SHP77 treated with DMSO at 0.1 percent for 48 hours (cell line): ENCODE measurements at places on chromosomes 4 and X.

DNA sequence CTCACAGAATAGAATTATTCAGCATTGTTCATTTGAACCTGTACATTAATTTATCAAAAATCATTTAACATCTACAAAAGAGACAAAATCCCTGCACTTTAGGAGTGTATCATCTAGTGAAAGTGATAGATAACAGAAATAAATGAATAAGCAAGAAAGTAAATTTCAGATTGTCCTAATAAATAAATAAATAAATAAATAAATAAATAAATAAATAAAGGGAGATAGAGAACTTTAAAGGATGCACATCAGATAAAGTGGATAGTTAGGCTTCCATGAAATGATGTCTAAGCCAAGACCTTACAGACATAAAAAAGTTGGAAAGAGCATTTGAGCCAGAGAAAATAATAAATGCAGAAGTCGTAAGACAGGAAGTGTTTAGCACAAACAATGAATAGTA, 444.7 kb downstream of the CFAP47 start:
- DNase-seq: no peak

DNA sequence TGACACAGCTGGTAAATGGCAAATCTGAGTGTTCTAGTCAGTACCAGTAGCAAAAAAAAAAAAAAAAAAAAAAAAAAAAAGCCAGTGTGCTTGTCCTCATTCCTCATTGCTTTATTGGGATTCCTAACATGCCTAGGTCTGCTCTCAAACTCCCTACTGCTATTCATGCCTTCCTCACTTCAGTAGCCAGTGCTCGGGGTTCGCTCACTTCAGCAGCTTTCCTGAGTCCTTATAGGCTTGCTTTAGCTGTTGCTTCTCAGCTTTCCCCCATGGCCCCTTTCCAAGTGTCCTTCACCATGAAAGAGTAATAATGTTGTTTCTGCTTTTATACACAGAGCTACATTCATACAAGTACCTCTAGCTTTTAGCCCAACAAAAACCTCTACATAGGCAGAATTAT, 30.8 kb downstream of the SLITRK2 start:
- DNase-seq: no peak

- DNase-seq: no peak
Observed at GRCh38 chrX:101191217-101191750, 28.3 kb upstream of the DRP2 start.

DNA sequence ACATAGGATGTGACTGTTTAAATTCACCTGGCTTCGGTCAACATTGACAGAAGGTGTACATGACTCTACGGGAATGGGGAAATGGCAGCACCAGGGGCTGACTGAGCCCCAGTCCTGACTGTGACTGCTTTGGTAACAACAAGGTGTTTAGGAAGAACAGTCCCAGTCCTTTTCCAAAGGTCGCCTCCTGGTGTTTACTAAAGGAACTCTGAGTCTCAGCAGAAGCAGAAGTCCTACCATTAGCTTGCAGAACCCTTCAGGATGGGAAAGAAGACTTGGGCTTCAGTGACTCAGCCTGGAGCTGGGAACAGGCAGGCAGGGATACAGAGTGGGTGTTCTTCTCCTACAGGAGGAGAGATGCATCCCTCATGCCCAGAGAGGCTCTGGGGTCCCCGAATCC, 103.3 kb downstream of the MGST2 start:
- DNase-seq: no peak

DNA sequence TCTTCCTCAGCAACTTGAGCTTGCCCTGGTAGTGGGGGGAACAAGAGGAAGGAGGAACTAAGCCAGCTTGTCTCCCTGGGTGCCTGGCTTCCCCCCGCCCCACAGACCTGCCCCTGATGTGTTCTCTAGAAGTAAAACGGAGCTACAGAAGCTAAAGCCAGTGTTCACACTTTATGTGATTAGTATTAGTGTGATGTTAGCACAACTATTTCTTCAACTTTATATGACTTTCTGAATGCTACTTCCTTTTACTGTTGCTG, 10.7 kb downstream of the RGS12 start:
- no peak for DNase-seq

GRCh38 chr4:113732967-113733527, 28.5 kb downstream of the CAMK2D start:
- no peak for DNase-seq

GRCh38 chr4:73208376-73208775, 50.2 kb downstream of the ANKRD17 start:
- no peak for DNase-seq

DNA sequence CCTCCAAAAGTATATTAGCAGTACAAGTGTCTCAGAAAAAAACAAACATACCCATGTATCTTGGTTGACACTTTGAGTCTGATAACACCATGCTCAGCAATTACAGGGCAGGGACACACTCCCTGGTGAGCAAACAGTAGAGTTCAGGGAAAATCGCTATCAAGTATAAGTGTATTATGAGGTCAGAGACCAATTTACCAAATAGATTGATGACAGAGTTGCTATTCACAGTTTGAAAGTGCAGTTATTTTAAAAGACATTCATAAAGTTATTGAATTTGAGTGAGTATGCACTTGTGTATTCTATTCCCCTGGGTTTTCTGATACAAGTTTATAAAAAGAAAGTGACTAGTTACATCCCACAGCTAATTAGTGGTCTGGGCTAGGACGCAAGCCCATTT, 10.2 kb upstream of the LONRF3 start:
- no peak for DNase-seq

DNA sequence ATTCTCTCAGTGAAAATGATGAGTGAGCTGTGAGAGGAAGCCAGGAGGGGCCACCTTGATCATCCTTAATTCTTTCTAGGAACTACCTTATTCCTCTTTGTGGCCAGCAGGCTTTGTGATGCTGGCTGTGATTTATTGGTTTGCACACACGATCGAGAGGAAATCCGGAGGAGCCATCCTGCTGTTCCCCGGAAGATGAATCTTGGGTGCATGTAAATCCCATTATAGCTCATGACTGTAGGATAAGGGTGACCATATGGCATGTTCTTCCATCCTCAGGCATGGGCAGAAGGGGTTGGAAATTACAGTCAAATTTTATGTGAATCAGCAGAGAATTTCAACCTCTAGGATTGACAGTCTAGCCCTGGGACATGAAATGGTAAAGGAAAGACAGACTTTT, 254.5 kb downstream of the UNC5C start:
- DNase-seq: no peak

DNA sequence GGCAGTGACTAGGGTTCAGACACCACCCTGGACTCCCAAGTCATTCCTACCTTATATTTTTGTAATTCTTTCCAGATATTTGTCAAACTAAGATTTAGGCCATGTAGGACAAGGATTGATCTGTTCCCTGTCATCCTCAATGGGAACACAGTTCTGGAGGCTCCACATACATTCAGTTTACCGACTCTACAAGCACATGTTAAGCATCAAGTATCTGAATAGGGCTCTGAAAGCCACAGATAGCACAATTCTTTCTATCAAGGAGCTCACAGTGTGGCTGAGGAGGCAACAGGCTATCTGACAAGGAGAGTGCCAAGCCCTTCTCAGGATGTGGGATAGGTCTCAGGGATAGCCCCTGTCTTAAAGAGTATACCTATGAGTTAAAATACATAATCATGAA, 37.0 kb upstream of the CXCL8 start:
- no peak for DNase-seq

GRCh38 chr4:3402491-3403347, 39.0 kb upstream of the HGFAC start:
- no peak for DNase-seq

DNA sequence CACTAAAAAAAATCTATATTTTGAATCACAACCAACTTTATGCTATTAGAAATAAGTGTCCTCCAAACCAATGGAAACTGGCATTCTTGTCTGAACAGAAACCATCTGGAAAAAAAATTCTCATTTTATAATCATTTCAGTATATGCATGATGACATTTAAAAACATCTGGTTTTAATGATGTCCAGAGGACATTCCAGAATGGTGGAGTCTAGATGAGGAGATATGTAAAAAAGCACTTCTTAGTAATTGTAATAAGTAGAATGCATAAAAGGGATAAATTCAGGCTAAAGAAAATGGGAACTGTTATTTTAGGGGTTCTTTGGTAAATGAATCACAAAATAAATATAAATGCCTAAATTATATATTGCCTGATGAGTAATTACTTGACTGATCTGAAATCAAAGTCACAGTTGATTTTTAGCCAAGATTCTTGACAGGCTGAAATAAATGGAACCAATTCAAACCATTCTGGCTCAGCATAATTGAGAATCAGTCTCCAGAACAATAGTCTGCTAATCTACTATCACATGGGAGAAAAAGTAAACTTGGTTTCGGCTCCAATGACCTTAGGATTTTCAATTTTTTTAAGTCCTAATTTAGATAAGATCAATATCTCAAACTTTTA, 636.6 kb downstream of the FAT4 start:
- DNase-seq: no peak

GRCh38 chrX:51747671-51748070, 4.4 kb downstream of the GSPT2 start:
- DNase-seq: no peak
